Fibroblast of the conjunctiva (primary cell): ENCODE measurements at places on chromosomes 5 and 9.

GRCh38 chr5:172542651-172543131 is 88.4 kb upstream of the SH3PXD2B start:
- DNase-seq: no peak

DNA sequence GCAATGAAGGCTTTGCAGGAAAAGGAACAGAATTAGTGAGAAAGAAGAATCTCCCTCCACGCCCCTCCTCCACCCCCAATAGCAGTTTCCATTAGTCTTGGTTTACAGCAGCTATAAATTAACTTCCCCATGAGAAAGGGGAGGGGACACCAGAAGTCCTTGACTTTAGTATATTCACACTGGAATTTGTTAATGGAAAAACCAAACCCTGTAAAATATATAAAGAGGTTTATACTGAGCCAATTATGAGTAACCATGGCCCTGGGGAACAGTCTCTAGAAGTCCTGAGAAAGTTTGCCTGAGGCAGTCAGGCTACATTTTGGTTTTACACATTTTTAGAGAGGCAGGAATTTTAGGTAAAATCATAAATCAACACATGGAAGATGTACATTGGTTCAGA is 88.5 kb downstream of the ALDH1A1 start:
- no peak for DNase-seq

GRCh38 chr5:142378737-142379634 is 54.2 kb upstream of the SPRY4 start:
- no peak for DNase-seq

- DNase-seq: peak; percentile 28
Measured at GRCh38 chr5:164027738-164028137, 522.3 kb downstream of the MAT2B start.

DNA sequence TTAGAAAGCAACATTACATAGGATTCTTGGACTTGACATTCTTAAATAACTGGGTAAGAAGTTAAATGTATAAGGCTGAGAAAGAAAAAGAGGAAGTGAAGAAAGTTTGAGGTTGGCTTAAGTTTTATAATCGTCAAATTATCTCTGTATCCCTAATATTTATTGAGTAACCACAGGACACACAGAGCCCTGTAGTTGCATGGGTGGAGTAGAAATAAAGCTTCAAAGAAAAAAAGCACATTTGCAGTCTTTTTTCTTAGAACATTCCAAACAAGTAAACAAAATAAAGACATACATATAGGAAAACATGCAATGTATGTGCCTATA is 137.0 kb downstream of the CCDC192 start:
- no peak for DNase-seq

DNA sequence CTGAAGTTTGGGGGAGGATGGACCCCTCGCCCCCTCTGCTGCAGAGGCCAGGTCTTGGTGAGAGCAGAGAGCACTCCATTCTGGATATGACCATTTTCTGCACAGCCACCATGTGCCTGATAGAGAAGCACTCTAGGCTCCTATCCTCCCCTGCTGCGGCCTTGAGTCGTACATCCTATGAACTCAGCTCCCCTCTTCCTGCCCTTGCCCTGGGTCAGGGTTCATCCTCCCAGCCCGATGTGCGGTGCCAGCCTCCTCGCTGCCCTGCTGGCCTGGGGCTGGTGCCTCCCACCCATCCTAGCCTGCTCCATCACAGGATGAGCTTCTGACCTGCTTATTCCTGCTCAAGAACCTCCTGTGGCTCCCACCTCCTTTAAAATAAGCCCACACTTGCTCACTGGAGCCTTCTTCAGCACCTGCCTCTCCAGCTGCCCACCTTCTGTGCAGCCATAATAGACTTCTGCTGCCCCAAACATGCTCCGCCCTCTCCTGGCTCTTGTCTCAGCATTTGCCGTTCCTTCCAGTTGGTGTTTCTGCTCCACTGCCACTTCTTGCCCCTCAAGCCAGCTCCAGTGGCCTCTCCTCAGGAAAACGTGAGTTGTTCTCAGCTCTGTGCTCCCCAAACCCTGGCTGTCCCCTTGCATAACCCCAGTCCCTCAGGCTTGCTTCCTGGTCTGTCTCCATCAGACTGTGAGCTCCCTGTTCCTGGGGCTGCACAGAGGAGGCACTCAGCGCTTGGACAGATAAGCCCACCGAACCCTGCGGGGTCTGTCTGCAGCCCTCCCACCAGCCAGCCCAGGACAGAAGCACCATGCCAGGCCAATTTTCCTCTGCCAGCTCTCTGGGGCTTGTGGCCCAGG is 22.3 kb upstream of the TTLL11 start:
- no peak for DNase-seq

GRCh38 chr5:122701640-122702523 is 73.0 kb upstream of the SNX2 start:
- DNase-seq: no peak

GRCh38 chr5:7094626-7095025 is 301.3 kb upstream of the ADCY2 start:
- no peak for DNase-seq

DNA sequence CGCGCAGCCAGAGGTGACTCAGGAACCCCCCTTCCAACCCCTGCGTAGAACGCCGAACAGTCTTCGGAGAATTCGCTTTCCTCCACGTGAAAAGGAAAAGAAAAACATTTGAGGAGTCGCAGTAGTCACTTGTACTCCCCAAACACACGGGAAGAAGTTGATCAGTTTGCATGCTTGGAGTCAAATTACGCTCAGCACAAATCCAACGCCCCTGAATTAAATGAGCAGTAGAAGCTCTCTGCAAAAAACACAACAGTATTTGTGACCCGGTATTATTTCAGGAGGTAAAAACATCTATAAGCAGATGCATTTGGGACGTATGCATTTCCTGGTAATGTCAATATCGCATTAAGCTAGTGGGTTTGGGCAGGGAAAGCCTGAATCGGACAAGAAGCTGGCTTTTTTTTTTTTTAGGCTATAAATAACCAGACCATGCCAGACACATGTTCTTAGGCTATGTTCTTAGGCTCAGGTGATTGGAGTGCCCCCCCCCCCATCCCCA is 854 bp upstream of the ARL15 start:
- no peak for DNase-seq

DNA sequence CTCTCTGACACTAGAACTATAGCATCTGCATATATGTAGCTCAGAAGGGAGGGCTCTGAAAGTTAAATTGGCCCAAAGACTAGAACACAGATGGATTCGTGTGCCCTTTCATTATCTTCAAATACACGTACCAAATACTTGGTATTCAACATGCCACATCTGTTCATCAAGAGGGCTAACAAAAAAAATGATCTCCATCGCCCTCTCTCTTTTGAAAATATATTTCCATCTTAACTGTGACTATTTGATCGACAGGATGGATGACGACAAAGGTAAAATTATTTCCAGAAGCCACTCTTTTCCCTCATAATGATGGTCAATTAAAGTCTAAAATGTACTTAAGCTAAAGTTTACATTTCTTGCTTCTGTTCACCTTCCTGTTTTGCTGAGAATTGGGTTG is 77.0 kb downstream of the SEMA6A start:
- no peak for DNase-seq

- no peak for DNase-seq
Measured at GRCh38 chr5:133041157-133041784, 10.5 kb upstream of the HSPA4 start.

- DNase-seq: no peak
Measured at GRCh38 chr5:61768692-61769281, 436.7 kb downstream of the ZSWIM6 start.

DNA sequence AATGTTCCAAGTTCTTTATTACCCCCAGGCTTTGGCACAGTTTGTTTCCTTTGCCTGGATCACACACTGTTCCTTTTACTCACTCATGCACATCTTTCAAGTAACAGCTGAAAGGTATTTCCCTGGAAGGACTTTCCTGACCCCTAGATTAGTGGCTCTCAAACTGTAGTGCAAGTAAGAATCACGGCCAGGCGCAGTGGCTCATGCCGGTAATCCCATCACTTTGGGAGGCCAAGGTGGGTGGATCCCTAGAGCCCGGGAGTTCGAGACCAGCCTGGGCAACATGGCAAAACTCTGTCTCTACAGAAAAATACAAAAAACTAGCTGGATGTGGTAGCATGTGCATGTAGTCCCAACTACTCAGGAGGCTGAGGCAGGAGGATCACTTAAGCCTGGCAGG is 19.1 kb upstream of the DELE1 start:
- DNase-seq: no peak

GRCh38 chr5:123659011-123659410 is 147.0 kb downstream of the CSNK1G3 start:
- DNase-seq: no peak

GRCh38 chr9:107467416-107467815 is 22.2 kb downstream of the KLF4 start:
- no peak for DNase-seq

- DNase-seq: no peak
Measured at GRCh38 chr9:135146766-135147473, 59.5 kb downstream of the OLFM1 start.

DNA sequence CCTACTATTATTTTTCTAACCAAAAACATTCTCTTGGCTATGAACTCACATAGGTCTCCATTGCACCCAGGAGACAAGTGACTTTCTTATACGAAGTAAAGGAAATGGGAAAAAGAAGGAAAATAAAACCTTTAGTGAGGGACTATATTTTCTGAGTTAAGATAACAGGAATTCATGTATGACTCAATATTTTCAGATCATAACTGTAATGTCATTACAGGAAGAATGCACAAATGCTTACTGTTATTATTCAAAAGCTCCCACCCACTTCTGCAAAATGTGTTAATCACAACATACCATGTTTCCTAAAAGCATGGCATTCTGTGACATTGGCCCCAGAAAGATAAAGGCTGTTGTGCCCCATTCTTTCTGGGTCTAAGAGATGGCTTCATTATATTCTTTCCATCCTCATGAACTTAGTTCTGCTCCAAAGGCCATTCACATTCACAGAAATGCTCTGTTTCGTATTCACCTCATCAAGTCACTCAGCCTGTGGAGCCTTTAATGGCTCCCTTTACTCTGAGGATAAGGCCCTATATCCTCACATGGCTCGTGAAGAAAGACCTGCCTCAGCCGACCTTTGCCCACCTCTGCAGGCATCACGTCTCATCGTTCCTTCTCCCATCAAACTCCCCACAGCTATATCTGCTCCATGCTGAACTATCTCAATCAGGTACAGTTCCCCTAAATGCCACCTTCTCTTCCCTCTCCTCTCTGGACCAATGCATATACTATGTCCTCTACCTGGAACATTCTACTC is 77.0 kb downstream of the ABCA1 start:
- DNase-seq: no peak

GRCh38 chr5:125326150-125326510 is 579.7 kb upstream of the ZNF608 start:
- DNase-seq: peak; percentile 42

GRCh38 chr5:55692509-55692908 is 19.6 kb downstream of the SLC38A9 start:
- DNase-seq: no peak

- no peak for DNase-seq
Measured at GRCh38 chr5:149526845-149527590, 24.2 kb downstream of the CSNK1A1 start.

GRCh38 chr5:125722550-125722949 is 700.7 kb upstream of the GRAMD2B start:
- no peak for DNase-seq

DNA sequence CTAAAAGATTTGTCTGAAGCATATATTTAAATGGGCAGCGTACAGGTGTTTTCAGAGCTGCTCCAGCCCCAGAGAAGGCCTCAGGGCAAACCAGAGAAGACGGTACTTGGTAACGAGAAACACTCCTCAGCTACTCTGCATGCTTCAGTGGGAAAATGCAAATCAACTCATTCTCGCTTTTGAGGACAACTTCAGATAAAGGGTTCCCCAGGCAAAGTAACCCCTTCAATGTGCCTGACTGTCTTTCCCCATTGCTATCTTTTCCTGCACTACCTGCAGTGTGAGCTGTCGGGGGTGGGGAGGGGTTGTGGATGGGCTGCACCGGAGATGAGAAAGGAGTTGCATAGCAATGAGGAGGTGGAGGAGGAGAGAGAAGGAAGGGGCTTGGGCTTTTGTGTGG is 339.7 kb upstream of the CLINT1 start:
- DNase-seq: no peak

GRCh38 chr9:136024696-136025316 is 63.6 kb upstream of the UBAC1 start:
- no peak for DNase-seq

DNA sequence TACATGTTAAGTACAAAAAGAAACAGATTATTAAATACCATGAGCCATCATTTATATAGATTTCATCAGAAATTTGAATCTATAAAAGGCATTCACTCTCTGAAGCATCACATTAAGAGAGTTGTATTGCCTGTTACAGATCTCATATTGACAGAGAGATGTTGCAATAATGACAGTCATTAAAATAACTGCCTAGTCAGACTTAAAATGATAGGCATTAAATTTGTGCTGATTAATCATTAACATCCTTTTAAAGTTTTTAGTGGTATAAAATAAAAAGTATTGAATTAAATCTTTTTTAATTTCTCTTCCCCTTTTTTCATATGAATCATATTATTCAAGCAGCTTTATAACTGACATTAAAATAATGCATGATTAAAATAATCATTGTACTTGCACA is 404.9 kb upstream of the FAM174A start:
- DNase-seq: no peak

- no peak for DNase-seq
Measured at GRCh38 chr5:126391386-126391785, 31.8 kb upstream of the GRAMD2B start.

GRCh38 chr5:143601917-143602333 is 198.4 kb upstream of the NR3C1 start:
- no peak for DNase-seq

DNA sequence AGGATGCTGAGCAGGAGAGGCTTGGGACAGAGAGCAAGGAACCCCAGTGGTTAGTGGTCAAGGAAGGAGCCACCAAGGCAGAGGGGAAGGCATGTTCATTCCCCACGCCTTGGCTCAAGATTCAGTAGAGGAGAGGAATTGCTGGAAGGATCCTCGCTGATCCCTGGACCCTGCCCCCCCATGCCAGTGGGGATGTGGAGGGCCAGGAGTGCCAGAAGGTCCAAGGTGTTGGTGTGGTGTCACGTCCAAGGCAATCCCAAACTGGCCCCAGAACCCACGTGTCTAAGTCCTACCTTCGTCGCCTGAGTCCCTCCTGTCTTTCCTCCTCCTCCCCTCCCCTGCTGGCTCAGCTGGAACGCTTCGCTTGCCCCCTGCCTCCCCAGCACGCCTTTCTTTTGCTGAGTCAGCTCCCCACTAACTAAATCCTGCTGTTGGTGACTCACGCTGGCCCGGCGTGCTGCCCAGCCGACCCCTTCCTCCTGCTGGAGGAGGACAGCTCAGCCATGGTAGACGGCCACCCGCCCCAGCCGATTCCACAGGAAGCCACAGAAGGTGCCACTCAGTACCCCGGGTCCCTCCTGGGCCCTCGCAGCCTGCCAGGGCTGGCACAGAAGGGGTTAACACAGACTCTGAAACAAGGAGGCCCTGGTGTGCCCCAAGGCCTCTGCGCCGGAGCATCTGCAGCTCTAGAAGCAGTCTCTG is 37.6 kb upstream of the ORM1 start:
- DNase-seq: peak; percentile 88
